ENCODE measurements at places on chromosomes 12 and 14.

DNA sequence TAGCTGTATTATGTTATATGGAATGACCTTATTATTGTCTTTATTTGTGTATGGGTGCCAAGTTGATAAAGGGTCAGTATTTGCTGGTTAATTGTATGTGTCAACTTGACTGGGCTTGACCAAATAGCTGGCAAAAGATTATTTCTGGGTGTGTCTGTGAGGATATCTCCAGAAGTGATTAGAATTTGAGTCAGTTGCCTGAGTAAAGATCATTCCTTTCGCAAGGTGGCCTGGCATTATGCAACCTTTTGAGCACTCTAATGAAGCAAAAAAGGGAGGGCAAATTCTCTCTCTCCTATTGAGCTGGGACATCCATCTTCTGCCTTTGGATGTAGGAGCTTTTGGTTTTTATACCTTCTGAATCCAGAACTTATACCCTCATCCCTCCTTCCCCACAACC is 82.2 kb downstream of the ATXN7L3B start:
- DNase-seq = no peak

- no peak for DNase-seq
Measured at GRCh38 chr12:92235703-92236472, 90.2 kb upstream of the BTG1 start.

- DNase-seq = no peak
Measured at GRCh38 chr14:58491593-58491992, 64.1 kb downstream of the KIAA0586 start.

DNA sequence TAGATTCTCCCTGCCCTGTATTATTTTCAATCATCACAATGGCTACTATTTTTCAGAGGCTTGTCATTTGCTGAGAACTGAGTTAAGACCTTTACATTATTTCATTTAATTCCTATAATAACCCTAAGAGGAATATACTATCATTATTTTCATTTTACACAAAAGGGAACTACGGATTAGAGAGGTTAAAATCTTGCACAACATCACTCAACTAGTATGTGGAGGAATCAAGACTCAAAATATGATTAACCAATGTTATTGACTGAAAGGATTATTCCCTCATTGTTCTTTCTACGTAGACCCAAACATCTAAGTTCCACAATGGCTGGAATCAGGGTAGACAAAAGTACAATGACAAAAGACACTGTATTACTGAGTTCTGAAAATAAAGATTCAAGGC is 45.0 kb downstream of the GPR65 start:
- DNase-seq = no peak

GRCh38 chr12:53186745-53187144 is 6.0 kb upstream of the CSAD start:
- DNase-seq = no peak

DNA sequence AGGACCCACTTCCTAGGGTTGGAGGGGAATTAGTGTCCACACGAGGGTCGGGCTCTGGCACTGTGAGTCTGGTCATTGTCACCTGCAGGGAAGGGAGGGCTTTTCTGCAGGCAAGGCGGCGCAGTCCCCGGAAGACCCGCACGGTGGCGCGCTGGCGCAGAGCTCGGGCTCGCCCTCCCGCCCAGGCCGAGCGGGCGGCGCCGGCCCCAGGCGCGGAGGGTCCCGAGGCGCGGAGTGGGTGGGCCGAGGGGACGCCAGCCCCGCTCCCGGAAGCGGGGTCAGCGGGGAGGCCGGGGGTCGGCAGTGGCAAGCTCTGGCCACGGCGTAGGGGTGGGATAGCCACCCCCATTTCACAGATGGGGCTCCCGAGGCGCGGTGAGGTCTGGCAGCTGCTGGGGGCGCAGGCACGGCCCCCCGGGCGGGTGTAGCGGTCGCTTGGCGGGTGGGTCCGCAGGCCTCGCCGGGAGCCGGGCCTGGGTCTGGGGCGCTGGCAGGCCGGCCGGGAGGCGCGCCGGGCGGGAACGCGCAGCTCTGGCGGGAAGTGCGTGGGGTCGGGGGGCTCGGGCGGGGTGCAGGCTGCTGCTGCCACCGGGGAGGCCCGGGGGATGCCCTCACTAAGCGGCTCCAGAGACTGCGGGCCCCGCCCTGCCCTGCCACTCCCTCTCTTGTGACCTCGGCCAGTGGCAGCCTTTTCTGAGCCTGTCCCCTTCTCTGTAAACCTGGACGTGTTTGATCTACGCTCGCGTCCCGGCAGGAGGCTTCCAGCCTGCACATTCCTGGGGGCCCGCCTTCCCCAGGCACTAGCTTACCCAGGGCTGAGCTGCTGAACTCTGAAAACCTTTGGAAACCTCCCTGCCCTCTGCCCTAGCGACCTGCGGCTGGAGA is 46.1 kb downstream of the CYP46A1 start:
- DNase-seq = peak; percentile 15

GRCh38 chr14:35161231-35161630 is 38.9 kb downstream of the PRORP start:
- no peak for DNase-seq

DNA sequence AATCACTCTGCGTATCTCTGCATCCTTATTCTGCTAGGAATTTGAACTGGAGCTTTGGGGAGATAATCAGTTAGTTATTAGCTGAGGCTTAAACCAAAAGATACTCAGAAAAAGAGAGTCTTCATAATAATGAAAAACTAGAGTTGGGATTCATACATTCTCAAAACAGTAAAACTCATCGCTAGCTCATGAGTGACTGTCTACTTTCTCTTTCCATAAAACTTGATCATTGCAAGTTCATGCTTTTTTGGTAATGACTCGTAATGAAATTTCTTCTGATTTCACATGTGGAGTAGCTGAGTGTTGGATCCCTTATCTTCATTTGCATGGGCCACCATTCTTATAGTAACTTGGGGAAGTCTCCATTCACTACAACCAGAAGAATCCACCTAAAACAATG is 397.7 kb downstream of the PDZRN4 start:
- DNase-seq = no peak

- no peak for DNase-seq
Measured at GRCh38 chr12:13744561-13744960, 236.8 kb downstream of the GRIN2B start.

DNA sequence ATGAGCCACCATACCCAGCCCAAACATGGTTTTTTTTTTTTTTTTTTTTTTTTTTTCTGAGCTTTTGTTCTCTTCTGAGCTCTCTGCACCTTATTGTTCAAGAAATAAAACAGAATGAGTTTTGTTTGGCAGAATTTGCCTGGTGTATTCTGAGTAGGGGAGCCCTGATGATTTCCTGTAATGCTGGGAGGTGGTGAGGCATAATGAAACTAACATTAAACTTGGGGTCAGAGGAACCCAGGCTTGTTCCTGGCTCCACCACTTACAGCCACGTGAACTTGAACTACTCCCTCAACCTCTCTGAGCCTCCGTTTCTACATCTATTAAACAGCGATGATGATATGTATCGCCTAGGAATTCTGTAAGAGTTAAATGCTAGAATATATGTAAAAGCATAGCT is 276.3 kb upstream of the CRY1 start:
- no peak for DNase-seq

DNA sequence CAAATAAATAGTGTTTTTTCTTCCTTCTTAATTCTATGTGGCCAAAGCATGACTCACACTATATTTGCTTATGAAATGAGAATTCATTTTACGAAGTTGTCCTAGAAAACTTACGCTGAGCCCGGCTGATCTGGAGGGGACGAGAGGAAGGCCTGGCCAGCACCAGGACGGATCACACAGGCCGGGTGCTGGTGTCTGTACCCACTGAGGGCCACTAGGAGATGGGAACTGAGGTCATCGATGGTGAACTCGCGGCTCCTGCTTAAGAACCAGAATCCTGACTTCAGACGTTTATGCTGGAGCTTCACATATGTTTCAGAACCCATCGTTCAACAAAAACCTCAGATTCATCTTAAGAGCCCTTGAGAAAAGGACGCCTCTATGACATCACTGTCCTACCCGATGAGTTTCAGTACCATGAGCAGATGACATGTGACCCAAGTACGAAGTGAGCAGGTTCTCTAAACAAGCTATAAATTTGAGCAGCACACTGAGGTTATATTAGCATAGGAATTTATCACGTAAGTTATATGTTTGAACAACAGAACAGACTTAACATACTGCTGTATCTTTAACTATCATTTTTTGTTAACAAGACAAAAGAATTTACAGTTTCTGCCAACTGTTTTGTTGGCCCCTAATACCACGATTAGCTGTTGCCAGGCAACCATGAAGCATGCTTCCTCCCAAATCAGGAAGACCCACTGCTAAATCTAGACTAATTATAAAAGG is 111.9 kb downstream of the FOXN3 start:
- no peak for DNase-seq
